ENCODE measurements at places on chromosomes 3 and 15. TPM values are rescaled to one million over a fixed set of nuclear protein-coding genes. Genes with fewer than 3 reads are reported as not detected.

Gene ZNF621
- total RNA-seq: 7.3 TPM

Gene APBA2
- total RNA-seq: 27.8 TPM

Gene GOLGA8T
- not detected for total RNA-seq

Gene GMNC
- total RNA-seq: 0.18 TPM

Gene DUOXA2
- total RNA-seq: not detected

- H3K4me3 ChIP-seq: no peak overlapping the region
- peaks cover 8% of the 10 kb centered on the region for H3K4me1 ChIP-seq
- DNase-seq: no peak
- no peak overlapping the region for H3K27ac ChIP-seq
- no peaks in the 10 kb centered on the region for H3K27me3 ChIP-seq
These were observed 2.0 kb upstream of the HRH1 start for GRCh38 chr3:11152301-11152700.

GRCh38 chr3:156782921-156783320 lies 43.2 kb upstream of the LEKR1 start:
- H3K4me3 ChIP-seq: no peak overlapping the region
- peaks cover 17% of the 10 kb centered on the region for H3K4me1 ChIP-seq
- no peaks in the 10 kb centered on the region for H3K36me3 ChIP-seq
- H3K27ac ChIP-seq: peak overlapping the region; percentile 27
- DNase-seq: peak; percentile 35

- peaks cover 1% of the 10 kb centered on the region for H3K36me3 ChIP-seq
- H3K27ac ChIP-seq: no peak overlapping the region
- no peaks in the 10 kb centered on the region for H3K27me3 ChIP-seq
- H3K4me3 ChIP-seq: no peak overlapping the region
These were observed 13.1 kb upstream of the TMEM42 start for GRCh38 chr3:44848634-44849033.

GRCh38 chr15:63029676-63030075 lies 12.9 kb upstream of the TPM1 start:
- H3K4me1 ChIP-seq: peaks cover 3% of the 10 kb centered on the region
- H3K27me3 ChIP-seq: no peaks in the 10 kb centered on the region
- H3K36me3 ChIP-seq: no peaks in the 10 kb centered on the region
- H3K27ac ChIP-seq: no peak overlapping the region
- no peak for DNase-seq

GRCh38 chr3:40901298-40901697 lies 298.0 kb upstream of the CTNNB1 start:
- H3K27ac ChIP-seq: no peak overlapping the region
- H3K27me3 ChIP-seq: no peaks in the 10 kb centered on the region
- no peak overlapping the region for H3K4me3 ChIP-seq
- no peaks in the 10 kb centered on the region for H3K4me1 ChIP-seq

GRCh38 chr3:134754768-134755559 lies 40.1 kb upstream of the EPHB1 start:
- no peak overlapping the region for H3K4me3 ChIP-seq
- no peaks in the 10 kb centered on the region for H3K36me3 ChIP-seq
- no peaks in the 10 kb centered on the region for H3K4me1 ChIP-seq
- H3K27me3 ChIP-seq: peaks cover 8% of the 10 kb centered on the region
- no peak overlapping the region for H3K27ac ChIP-seq

DNA sequence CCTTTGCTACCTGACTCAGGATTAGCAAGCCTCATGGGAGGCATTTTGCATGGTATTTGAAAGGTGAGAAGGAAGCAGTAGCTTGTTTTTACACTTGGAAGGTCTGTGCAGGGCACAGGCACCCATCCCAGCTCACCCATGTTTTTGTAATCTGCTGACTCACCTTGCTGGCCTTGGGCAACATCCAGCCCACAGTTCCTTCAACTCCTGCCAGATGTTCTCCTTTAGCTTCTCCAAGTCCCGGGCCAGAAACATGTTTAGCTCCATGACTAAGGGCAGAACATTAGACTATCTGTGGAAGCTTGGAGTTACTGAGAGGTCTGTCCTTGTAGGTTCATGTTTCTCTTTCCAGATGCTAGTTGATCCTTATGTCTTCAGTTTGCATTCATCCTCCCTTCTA lies 12.4 kb upstream of the ZNF770 start:
- H3K36me3 ChIP-seq: no peaks in the 10 kb centered on the region
- peak; percentile 79 for DNase-seq
- H3K27ac ChIP-seq: no peak overlapping the region
- peaks cover 2% of the 10 kb centered on the region for H3K4me1 ChIP-seq
- no peak overlapping the region for H3K4me3 ChIP-seq

- DNase-seq: peak; percentile 39
- no peak overlapping the region for H3K4me3 ChIP-seq
- H3K27ac ChIP-seq: no peak overlapping the region
- peaks cover 2% of the 10 kb centered on the region for H3K4me1 ChIP-seq
These were observed 18.2 kb upstream of the CLDN16 start for GRCh38 chr3:190369668-190370295.

GRCh38 chr3:85939074-85939482 lies 980.3 kb downstream of the CADM2 start:
- H3K27ac ChIP-seq: no peak overlapping the region
- no peaks in the 10 kb centered on the region for H3K4me1 ChIP-seq
- H3K4me3 ChIP-seq: no peak overlapping the region

DNA sequence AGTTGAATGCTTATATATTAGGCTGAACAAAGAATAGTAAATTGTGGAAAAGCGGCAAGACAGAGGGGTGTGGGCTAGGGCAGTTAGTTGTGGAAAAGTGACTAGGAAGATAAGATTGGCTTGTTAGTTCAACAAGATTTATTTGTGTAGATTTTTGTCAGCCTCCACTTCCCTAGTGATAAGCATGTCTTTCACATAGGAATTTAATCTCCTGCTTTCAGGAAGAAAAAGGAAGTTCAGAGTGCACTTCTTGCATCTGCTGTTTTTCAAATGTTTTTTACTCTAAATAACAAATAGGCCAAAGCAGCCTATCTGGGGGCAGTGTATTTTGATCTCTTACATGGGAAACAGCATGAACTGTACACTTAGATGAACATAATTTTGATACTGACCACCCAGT lies 919.9 kb downstream of the NAALADL2 start:
- H3K27ac ChIP-seq: no peak overlapping the region
- DNase-seq: no peak
- H3K4me1 ChIP-seq: no peaks in the 10 kb centered on the region
- no peak overlapping the region for H3K4me3 ChIP-seq
- H3K27me3 ChIP-seq: no peaks in the 10 kb centered on the region
